ENCODE measurements at places on chromosomes 6 and 20.
A peak's percentile ranks its signal among the peaks of the same experiment; 100 is the strongest.

DNA sequence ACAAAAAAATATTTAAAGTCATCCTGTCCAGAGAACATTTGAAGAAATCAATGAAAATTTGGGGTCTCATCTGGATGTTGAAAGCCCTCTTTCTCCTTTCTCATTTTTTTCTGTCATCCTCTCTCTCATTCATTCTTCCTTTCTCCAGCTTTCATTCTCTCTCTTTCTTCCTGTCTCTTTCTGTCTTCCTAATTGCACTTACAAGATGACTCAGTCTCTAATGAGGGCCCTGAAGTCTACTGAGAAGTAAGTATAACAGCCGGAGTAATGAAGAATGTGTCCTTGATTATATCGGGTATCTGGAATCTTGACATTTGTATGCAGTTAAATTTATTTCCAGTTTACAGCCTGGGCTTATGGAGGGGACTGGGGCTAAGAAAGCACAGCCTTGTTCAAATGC lies 232.2 kb upstream of the SULF2 start:
- no peak for DNase-seq

GRCh38 chr6:88983532-88983931 lies 20.1 kb upstream of the RNGTT start:
- DNase-seq: no peak

- DNase-seq: no peak
Observed at GRCh38 chr6:24836109-24836508, 37.4 kb upstream of the ARMH2 start.

GRCh38 chr20:48703511-48704219 lies 124.1 kb downstream of the PREX1 start:
- no peak for DNase-seq

DNA sequence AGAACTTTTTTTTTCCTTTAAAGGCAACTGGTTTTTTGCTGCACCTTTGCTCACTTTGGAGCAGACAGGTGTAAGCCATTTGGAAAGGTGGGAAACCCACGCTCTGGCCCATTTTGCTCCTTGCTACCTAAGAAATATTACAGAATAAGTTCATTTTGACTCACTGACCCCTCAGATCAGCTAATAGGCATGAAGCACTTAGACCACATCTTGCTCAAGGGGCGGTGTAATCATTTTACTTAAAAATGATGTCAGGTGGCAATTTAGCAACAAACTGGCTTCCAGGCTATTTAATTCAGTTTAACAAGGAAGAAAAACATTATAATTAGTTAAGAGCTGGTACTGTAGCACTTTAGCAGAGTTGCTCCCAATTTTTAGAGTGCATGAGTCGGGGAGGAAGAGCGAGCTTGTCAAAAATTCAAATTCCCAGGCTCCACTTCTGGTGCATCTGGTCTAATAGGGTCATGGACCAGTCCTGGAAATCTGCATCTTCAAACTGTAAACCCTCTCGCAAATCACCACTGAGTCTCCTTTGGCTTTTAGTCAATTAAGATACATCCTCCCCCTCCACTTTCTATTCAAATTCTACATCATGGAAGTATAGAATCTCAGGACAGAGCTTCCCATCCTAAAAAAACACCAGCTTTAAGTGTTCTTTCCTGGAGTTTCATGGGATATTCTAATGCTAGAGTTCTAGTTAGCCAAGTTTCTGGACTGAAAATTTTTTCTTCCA lies 38.2 kb downstream of the JAG1 start:
- DNase-seq: no peak

GRCh38 chr6:87897663-87898062 lies 150.0 kb upstream of the SPACA1 start:
- DNase-seq: no peak

- no peak for DNase-seq
Observed at GRCh38 chr6:56850626-56851025, 104.3 kb upstream of the BEND6 start.

DNA sequence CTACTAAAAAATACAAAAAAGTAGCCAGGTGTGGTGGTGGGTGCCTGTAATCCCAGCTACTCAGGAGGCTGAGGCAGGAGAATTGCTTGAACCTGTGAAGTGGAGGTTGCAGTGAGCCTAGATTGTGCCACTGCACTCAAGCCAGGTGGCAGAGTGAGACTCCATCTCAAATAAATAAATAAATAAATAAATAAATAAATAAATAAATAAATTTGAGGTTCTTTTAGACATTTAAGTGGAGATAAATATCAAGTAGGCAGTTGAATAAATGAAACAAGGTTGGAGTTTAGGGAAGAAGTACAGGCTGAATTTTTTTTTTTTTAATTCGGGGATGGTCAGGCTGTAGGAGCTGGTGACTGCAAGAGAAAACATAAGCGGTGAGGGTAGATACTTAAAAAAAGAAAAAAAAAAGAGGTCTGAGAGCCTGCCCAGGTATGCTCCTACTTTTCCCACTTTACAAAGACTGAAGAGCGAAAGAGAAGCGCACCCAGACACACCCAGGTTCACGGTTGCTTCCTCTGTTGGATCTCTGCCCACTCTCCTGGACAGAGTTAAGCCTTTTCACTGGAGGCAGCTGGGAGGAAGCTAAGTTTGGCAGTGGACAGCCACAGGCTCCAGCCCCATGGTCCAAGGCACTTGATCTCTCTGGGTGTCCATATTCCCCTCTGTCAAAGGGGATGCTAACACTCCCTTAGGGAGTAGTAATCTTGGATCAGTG lies 100.9 kb upstream of the PRDM1 start:
- no peak for DNase-seq

DNA sequence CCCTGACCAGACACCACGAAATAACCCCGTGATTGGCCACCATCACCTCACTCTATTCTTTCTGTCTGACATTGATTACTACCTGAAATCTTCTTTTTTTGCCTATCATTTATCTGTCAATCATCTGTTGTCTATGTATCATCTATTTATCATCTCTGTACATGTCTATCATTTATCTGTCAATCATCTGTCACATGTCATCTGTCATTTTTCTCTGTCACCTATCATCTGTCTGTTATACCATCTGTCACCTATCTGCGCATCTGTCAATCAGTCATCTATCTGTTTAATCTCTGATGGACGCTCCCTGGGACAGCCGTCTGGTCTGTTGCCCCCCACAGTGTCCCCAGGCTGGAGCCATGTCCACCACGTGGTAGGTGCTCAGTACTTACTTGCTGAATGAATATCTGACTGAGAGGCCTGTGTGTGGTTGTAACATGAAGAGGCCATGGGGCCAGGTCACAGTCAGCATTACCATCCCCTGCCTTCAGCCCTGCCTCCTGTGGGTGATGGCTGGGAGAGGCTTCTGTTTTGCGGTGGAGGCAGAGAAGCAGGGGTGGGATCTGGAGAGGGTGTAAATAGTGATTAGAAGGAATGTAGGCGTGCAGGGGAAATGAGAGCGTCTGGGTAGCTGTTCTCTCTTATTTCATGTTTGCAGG lies 302.7 kb downstream of the QKI start:
- DNase-seq: no peak

DNA sequence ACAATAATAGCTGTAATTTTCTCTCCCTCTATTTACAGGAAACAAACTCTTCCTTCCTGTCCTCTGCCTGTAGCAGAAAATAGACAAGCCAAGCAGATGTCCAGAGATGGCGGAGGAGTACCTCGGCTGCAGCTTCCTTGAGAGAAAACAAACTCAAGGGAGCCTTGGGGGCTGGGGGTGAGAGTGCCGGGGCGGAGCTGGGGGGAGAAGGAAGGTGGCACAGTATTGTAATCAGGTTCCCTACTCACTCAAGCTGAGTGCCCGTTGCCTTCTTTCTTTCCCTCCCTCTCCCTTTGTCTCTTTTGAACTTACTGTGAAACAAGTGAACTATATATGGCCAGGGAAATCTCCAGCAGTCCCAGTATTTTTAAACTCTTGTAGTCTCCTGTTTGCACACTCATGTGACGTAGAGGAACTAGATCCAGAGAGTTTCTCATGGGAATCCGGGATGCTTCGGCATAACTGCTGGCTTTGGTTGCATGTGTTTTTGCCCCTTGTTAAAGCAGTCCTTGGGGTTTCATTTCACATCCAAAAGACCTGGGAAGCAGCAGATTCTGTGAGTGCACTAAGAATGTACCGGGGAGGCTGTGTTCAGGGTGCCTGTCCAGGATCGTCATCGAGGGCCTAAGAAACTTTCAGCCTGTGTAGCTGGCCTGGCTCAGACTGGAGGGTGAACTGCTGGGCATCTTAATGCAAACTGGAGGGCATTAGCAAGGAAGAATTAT lies 44.6 kb upstream of the HDDC2 start:
- DNase-seq: no peak

GRCh38 chr6:138115877-138116660 lies 8.8 kb upstream of the PERP start:
- DNase-seq: peak; percentile 11

DNA sequence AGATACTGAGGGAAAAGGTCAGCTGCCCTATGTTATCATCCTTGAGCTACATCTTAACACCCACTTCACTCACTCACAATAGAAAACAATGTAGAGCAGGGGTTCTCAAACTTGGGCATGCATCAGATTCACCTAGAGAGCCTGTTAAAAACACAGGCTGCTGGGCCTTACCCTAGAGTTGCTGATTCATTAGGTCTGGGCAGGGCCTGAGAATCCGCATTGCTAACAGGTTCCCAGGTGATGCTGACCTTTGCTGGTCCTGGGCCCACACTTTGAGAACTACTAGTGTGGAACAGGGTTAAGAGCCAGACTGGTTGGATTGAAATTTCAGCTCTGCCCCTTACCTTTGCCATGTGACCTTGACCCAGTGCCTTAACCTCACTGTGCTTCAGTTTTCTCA lies 25.1 kb downstream of the RSPO4 start:
- no peak for DNase-seq

DNA sequence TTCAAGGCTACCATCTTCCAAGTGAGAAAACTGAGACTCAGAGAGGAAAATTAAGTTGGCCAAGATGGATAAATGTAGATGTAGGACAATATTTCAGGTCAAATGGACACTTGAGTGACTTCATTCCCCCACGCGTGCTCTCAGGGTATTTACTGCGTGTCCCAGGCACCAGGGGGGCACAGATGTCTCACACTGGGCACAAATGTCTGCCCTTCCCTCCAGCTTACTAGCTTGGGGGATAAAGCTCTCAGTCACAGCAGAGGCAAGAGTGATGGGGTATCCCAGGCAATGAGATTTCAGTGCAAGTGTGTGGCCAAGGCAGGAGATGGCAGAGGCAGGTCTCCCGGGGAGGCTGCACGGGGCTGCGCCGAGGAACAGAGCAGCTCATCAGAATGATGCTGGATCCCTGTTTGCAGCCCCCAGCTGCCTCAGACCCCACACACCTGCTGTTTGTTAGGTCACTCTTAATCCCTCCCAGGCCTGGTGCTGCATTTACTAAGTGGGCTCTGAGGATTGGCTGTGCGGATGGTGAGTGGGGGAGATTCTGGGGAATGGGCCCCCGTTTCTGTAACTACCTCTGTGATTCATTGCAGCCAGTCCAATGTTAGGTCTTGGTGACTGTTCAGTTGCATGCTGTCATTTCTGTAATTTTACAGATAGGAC lies 44.1 kb downstream of the PTK7 start:
- DNase-seq: no peak

- no peak for DNase-seq
Observed at GRCh38 chr6:27757307-27757706, 154.9 kb downstream of the OR2B2 start.

GRCh38 chr6:12457094-12457493 lies 166.9 kb downstream of the EDN1 start:
- no peak for DNase-seq

GRCh38 chr20:45290677-45291355 lies 15.8 kb upstream of the RBPJL start:
- peak; percentile 44 for DNase-seq

DNA sequence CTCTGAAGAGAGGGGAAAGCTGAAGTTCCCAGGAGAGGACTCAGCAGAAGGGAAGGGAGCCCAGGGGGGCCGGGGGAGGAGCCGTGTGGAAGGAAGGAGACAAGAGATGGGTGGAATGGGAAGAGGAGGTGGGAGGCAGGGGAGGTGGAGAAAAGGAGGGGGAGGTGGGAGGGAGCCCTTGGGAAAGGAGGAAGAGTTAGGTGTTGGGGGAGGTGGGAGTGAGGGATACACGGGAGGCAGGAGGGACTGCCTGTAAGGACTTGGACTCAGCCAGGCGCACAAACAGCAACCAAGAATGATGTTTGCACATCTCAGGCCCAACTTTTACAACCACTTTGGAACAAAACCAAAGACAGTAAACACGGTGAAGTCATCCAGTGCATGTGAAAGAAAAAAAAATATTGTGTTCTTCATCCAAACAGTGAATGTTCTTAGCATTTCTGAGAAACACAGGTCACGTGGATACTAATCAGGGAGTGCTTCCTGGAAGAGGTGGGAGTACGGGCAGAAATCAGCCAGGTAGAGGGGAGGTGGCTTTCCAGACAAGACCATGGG lies 17.4 kb upstream of the LSM14B start:
- DNase-seq: no peak

DNA sequence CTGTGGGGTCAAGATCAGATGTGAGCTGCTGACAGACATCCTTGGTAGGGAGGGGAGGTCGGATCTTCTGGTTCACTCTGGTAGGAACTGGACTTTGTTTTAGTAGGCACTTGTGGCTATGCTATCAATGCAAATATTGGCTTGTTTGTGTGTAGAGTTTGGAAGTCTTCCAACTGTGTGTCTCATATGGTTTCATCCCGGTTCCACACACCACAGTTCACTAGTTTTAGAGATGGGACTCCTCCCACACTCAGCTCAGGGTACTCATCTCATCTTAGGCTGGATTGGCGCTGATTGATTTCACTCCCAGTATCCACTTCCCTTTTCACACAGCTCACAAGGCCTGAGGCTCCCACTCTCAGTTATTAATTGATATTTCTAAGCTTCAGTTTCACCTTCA lies 161.3 kb downstream of the THBS2 start:
- DNase-seq: no peak

DNA sequence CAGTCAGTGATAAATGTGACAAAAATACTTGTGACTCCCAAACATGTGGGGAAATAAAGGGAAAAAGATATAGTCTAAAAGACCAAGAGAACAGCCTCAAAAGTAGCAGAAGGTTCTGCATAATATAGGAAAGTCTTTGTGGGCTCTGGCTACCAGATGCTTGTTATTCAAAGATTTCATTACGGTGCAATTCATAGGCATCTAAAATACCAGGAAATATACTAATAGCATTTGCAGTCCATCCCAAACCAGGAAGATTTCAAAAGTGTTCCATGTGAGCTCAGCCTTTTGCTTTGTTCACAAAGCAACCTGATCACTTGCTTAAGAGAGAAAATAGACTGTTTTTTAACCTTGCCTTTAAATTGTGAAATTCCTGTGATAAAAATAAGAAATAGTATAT lies 506.7 kb upstream of the MARCKS start:
- DNase-seq: no peak

- no peak for DNase-seq
Observed at GRCh38 chr6:13398421-13398994, 70.2 kb upstream of the TBC1D7 start.

DNA sequence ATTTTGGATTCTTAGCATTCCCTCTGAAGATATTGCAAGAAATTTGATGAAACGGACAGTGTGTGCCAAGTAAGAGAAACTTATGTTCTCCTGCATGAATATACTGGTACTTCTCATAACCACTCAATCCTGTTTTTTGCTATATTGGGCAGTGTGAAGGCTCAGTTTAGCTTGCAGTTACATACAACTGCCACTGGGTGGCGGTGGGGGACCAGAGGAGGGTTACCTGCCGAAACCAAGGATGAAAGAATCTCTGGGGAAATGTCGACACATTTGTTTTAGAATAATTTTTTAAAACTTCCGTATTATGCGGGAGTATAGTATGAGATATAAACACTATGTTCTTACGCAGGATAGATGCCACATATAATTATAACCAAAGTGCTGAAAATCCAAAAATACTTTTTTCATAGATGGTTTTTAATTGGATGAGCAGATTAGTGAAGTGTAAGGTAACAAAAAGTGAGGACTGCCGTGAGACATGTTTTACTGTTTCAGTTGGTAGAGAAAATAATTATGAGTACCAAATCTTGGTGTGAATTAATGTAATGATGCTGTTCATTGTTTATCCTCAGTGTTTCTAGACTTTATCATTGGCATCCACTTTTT lies 9.7 kb downstream of the TRMT11 start:
- DNase-seq: peak; percentile 43

All from stimulated activated CD4-positive, alpha-beta T cell treated with anti-CD3 and anti-CD28 coated beads, TNF-alpha, amount 100 ng/mL, for 24 hours (primary cell).